Left ventricle myocardium superior (tissue), 1 donor: ENCODE measurements at places on chromosomes 4 and X. TPM values are rescaled to one million over a fixed set of nuclear protein-coding genes. Genes with fewer than 3 reads are reported as not detected.

- no peak for DNase-seq
Observed at GRCh38 chrX:151515237-151515636, 48.2 kb upstream of the PASD1 start.

DNA sequence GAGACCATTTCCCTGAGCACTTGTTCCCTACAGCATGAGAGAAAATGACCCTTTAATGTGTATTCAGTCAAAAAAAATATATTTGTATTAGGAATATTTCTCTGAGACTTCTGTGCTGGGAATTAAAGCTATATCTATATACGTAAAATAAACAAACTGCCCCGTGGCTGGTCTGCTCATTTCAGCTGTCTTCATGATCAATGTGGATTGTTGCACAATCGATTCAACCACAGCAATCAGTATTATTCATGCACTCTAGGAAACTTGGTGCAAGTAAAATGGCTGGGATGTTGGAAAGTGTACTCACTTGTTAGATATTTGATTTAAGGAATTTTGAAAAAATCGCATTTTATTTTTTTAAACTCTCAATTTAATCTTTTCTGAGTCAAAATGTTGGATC lies 307.9 kb upstream of the ZFP42 start:
- DNase-seq, result no peak

DNA sequence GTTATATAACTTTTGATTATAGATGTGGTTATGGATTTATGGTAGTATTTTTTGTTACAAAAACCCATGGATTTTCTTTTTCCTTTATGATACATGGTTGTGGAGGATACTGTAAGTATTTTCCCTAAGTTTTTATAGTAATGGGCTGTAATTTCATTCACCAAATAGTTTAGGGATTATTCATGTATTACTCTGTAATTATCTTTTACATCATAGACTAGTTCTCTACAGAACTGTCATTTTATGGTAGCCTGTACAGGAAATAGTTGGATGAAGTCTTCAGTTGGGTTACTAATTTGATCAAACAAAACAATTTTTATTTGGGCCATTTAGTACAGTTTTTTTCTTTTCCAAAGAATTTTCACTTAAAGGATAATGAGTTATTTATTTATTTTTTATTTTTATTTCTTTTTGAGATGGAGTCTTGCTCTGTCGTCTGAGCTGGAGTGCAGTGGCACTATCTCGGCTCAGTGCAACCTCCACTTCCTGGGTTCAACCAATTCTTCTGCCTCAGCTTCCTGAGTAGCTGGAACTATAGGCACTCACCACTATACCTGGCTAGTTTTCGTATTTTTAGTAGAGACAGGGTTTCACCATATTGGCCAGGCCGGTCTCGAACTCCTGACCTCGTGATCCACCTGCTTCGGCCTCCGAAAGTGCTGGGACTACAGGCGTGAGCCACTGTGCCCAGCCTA lies 42.1 kb downstream of the RBPJ start:
- no peak for DNase-seq

GRCh38 chr4:101328063-101328602 lies 19.2 kb downstream of the PPP3CA start:
- DNase-seq, result no peak

DNA sequence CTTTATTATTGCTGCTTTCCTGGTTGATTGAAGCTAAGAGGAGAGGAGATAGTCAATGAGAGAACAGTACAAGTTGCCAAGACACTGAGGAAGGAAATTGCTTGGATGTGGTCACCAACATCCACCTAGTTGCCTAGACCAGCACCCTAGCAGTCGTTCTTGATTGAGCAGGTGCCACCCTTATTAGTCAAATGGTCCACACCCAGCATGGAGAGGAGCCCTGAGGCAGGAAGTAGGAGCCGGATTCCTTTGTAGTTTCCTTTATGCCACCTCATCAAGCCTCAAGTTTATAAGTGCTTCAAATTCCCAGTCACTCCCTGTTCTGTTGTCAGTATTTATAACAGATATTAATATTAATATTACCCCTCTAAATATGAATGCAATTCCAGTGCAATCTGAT lies 19.1 kb downstream of the PAGE2 start:
- DNase-seq, result no peak

DNA sequence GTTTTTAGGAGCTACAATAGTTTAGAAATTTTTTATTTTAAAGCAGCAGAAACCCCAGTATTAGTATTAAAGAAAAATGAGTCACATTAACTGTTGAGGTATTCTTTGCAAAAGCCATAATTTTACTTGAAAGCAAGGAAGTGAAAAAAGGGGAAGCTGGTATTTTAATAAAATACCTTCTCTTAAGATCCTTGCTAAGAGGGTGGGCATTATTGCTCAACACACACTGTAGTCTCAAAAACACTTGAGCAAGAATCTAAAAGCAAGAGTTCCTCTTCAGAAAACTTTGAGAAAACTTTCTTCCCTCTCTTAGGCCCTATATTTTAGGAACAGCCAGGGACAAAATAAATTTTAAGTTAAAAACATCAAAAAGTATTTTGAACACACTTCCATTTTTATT lies 259.4 kb upstream of the DIAPH2 start:
- DNase-seq, result no peak

- no peak for DNase-seq
Observed at GRCh38 chr4:165692082-165692481, 181.0 kb upstream of the TLL1 start.

- no peak for DNase-seq
Observed at GRCh38 chrX:110420771-110421499, 62.3 kb downstream of the RTL9 start.

GRCh38 chrX:16138108-16138427 lies 14.7 kb downstream of the GRPR start:
- DNase-seq, result no peak

DNA sequence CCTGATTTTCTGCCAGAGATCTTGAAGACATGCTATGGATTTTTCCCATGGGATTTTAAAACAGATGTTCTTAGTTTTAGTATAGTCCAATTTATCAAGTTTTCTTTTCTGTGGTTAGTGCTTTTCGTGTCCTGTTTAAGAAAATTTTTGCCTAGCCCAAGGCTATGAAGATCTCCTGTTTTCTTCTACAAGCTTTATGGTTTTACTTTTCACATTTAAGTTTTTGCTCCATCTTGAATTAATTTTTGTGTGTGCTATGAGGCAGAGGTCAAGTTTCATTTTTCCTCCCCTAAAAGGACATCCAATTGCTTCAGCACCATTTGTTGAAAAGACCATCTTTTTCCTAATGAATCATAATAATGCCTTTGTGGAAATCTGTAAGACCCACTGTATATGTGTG lies 65.6 kb downstream of the POLR2B start:
- no peak for DNase-seq

DNA sequence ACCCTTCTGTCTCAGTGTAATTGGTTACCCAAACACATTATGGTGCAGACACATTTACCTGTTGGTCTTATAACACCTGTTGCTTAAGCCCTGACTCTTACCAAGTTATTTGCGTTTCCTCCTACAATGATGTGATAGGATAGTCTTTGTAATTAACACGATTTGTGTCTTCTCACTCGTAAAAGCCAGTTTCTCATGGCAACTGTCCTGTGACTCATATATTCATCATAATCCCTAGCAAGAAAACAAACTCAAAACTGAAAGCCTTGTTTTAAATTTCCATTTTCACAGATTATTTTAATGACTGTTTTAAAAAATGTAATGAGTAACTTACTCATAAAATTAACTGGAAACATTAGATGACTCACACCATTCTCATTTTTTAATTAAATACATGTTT lies 495.2 kb downstream of the NLGN4X start:
- no peak for DNase-seq

GRCh38 chrX:39309018-39309635 lies 507.9 kb downstream of the MID1IP1 start:
- DNase-seq, result no peak

GRCh38 chr4:176034499-176034898 lies 31.1 kb upstream of the WDR17 start:
- DNase-seq, result no peak

DNA sequence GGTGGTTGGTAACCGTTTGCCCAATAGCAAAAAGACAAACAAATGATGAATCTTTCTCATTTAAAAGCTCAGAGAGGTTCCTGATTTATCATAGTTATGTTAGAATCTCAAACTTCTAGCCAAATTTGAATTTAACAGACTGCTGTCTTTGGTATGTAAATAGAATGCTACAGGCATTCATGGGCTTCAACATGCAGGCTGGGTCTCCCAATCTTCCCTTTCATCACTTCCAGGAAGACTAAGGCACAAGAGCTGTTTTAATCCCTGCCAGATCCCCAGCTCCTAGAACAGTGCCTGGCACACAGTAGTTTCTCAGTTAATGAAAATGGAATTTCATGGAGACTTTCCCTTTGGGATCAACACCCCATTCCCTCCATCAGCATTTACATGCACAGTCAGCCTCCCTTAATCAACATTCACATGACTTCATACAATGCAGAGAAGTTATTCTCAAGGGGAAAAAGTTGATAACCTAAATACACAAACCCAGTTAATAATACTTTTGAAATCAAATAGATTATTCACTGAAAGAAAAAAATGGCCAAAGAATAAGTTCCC lies 107.6 kb upstream of the C1QTNF7 start:
- no peak for DNase-seq

DNA sequence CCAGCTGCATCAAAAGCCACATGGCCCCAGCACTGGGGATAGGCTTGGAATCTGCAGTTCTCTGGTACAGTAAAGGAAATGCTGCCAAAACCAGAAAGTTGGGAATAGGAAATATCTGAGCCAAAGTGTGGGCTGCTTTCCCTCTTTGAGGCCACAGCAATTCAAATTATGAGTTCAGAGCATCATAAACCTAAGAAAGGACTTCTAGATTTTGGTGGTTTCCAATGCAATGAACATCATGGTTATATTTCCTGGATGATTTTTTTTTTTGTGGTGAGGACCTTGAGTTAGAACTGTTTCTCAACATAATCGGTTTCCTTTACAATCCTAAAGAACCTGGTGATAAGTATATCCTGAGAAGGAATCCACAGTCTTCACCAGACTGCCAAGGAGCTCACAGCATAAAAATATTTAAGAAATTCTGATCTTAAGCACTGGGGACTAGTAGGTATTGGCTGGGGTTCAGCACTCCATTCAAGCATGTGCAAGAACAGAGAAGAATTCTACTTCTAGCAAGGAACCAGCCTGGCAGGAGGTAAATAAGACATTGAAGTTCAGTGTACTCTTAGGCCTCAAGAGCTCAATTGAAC lies 29.8 kb upstream of the ARHGAP24 start:
- DNase-seq, result no peak

- no peak for DNase-seq
Observed at GRCh38 chr4:21973850-21974249, 25.3 kb upstream of the KCNIP4 start.

DNA sequence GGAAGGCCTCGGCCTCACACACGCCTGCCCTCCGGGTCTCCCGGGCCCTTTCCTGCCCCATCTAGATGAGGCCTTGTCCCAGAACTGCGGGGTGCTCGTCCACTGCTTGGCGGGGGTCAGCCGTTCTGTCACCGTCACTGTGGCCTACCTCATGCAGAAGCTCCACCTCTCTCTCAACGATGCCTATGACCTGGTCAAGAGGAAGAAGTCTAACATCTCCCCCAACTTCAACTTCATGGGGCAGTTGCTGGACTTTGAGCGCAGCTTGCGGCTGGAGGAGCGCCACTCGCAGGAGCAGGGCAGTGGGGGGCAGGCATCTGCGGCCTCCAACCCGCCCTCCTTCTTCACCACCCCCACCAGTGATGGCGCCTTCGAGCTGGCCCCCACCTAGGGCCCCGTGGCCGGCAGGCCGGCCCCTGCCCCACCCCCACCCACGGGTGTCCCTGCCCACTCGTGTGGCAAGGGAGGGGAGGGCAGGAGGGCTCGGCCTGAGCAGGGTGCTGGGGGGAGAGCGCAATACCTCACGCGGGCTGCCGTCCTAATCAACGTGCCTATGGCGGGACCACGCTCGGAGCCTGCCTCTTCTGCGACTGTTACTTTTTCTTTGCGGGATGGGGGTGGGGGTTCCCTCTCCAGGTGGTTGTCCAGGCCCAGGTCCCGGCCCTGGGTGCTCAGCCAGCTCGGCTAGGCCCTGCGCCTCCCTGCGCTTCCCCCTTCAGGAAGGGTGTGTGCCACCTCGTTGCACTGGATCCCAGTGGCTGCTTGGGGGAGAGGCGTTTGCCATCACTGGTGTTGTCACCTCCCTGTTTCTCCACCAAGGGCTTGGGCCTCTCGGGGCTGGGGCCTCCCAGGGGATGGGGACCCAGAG lies 3.1 kb downstream of the DUSP9 start:
- no peak for DNase-seq

GRCh38 chr4:5462254-5462835 lies 246.0 kb downstream of the EVC2 start:
- no peak for DNase-seq

DNA sequence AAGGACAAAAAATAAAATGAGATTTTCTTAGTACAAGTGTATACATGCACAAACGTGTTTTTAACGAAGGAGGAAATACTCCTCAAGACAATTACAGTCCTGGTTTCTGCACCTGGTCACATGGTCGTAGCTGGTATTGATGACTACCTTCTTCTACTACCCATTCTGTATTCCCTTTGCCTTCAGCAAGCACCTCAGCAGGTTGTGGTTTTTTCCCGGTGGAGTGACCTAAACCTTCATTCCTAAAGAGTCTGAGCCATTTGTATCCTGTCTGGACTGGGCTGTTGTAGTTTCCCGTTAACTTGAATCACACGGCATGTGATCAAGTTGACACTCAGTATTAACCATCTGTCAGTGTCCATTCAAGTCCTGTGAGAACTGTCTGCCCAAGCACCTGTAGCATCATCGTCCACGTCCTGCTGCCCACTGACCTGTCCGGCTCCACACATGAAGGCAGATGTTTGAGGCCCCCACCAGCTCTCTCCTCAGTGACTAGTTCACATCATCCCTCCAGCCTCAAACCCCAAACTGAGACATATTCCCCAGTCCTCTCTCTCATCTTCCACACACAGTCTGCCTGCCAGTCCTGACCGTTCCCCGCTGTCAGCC lies 31.1 kb upstream of the TBC1D14 start:
- DNase-seq, result no peak

GRCh38 chrX:56762220-56762619 lies 33.2 kb downstream of the NBDY start:
- no peak for DNase-seq

Gene FAM149A
- total RNA-seq, result 12.8 TPM

Gene DGKQ
- 3.6 TPM for total RNA-seq

Gene FAM47C
- total RNA-seq, result not detected

Gene JAKMIP1
- total RNA-seq, result not detected

Gene SSX4
- not detected for total RNA-seq

Gene AWAT2
- not detected for total RNA-seq

Gene P2RY10
- 0.20 TPM for total RNA-seq

Gene MAB21L2
- 0.17 TPM for total RNA-seq
